Activated T-cell treated with anti-CD3 and anti-CD28 coated beads, Interleukin-2, amount 50 U/mL, for 48 hours (primary cell): ENCODE measurements at places on chromosomes 7 and 10.

GRCh38 chr10:130998642-130999041, 312.9 kb downstream of the TCERG1L start:
- no peak for DNase-seq

GRCh38 chr7:150902078-150903033, 50.0 kb downstream of the AOC1 start:
- DNase-seq: no peak

DNA sequence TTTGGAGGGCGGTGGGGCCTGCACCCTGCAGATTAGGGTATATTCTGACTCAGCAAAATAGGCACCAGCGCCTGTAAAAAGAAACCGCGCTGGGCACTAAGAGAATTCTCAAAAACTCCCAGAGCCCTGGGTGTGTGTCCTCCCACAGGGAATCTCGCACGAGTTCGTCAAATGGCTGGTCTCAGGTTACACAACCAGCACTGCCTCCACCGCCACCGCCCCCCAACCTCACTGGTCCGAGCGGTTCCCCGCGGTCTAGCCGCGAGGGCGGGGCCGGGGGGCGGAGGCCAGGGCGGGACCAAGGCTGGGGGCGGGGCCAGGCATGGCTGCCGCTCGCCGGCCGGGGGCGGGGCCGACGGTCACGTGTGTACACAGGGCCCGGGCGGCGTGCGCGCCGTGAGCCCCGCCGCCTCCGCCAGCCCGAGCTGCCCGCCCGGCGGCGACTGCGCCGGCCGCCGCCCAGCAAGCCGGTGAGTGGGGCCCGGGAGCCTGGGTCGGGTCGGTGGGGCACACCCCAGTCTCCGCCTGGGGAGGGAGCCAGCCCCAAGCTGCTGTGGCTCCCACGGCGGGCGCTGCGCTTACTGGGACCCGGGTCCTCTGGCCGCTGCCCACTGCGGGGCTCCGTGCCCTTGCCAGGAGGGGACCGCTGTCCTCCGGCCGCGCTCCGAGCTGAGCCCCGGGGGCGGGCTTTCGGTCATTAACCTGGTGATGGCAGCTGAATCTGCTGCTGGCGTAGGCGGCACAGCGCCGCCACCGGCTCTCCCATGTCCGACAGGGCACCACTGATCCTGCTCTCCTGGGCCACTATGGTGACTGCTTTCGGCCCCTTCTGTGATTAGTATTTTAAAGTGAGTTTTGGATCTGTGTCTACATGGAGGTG, at the start of gene GPR146:
Gene GPR146 (plus strand): TSS at position 358 of the 880 bp plus-strand sequence. CDS start 12,970 bp downstream, outside the sequence.
- peak; percentile 97 for DNase-seq

DNA sequence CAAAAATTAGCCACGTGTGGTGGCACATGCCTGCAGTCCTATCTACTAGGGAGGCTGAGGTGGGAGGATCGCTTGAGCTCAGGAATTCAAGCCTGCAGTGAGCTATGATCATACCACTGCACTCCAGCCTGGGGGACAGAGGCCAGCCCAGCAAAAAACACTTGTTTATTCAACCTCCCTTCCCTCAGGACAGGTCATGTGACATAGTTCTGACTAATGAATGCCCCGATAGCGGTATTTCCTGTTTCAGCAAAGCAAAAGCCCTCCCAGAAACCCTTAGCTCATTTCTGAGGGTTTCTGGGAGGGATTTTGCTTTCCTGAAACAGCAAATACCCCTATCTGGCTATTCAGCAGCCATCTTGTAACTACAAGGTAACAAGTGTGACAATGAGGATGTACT, 157.1 kb downstream of the GATA3 start:
- no peak for DNase-seq

DNA sequence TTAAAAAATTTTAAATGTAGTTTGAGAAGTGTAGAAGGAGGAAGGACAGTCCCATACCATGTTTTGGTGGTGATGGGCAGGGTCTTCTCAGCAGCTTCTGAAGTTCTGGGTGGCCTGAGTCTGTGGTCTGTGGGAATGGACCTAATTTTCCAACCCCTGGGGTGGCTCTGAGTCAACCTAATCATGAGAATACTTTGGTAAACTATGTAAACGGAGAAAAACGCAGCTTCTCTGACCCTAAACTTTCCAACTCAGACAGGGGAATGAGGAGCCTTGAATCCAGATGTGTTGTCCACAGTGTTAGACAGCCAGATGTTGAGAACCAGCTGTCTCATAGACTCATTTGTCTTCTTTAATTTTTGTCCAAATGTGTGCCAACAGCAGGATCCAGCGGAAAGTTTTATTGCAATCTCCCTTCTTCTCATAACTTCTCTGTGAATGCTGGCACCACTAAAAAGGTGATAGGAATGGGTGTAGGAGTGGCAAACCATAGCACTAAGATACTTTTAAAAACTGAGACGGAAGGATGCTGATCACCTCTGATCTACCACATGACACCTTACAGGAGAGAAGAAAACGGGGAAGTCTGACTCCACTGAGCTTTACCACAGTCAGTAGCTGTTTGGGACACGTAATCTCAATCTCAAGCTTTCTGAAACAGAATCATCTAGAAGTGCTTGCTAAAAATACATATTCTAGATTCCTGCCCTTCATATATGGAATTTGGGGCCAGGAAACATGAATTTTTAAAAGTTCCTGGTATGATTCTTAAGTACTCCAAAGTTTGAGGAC, 90.5 kb upstream of the PHYHIPL start:
- DNase-seq: no peak

DNA sequence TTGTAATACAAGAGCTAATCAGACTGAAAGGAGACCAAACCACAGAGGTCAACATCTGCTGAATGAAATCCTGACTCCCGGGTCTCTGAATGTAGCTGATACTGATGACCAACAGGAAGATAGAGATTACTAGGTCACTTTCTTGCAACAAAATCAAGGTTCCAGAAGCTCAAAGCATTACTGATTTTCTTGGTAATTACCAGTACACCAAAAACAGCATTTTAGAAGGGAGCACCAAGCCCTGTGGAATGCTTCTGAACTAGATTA, 177.7 kb downstream of the SLC25A13 start:
- no peak for DNase-seq

GRCh38 chr7:155852426-155853301, 40.4 kb upstream of the SHH start:
- DNase-seq: no peak

GRCh38 chr10:102775201-102775934, 31.6 kb downstream of the WBP1L start:
- no peak for DNase-seq

GRCh38 chr7:45944058-45944457, 23.0 kb upstream of the IGFBP3 start:
- DNase-seq: no peak

GRCh38 chr10:69858201-69858600, 56.5 kb downstream of the COL13A1 start:
- DNase-seq: no peak

GRCh38 chr10:68869623-68870022, 31.5 kb upstream of the DDX50 start:
- DNase-seq: no peak

DNA sequence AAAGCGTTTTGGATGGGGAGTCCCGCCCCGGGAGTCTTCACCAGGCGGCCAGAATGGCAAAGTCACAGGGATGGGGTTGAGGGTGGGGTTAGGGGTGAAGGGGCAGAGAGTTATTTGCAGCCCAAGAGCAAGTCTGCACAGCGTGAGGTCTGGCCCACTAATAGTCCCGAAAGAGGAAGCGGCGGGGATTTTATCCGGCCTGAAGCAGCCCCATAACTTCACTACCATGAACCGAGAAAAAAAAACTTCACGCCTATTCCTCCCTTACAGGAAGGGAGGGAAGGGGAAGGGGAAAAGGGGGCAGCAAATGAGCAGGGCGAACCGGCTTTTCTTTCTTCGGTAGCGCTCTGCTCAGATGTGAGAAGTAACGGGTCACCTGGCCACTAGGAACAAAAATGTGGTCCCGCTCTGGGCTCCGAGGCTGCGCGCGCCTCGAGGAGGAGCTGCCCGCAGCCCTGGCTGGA, 712 bp downstream of the ITPRIP start:
- DNase-seq: no peak

DNA sequence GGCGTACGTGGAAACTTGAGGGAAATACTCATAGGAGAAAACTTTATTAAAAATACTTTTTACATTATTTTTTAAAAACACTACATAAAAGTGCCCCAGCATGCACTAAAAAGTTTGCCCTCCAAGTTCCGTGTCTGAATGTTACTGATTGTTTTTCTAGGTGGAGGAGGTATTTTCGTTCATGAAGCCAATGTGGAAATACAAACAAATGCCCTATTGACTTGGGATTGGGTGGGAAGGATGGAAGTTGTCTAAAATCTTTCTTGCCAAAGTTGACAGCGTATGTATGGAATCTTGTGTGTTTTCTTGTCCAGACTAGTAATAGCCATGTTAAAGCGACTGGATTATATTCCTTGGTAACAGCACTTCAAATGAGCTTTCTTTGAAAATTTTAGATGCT, 1.2 kb downstream of the PROSER2 start:
- no peak for DNase-seq

DNA sequence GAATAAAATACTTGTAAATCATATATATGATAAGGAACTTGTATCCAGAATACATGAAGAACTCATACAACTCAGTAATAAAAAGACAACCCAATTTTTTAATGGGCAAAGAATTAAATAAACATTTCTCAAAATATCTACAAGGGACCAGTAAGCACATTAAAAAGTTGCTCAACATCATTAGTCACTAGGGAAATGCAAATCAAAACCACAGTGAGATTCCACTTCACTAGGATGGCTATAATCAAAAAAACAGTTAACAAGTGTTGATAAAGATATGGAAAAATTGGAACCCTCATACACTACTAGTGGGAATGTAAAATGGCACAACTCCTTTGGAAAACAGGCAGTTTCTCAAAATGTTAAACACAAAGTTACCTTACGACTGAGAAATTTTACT, 40.3 kb upstream of the YAE1 start:
- no peak for DNase-seq

DNA sequence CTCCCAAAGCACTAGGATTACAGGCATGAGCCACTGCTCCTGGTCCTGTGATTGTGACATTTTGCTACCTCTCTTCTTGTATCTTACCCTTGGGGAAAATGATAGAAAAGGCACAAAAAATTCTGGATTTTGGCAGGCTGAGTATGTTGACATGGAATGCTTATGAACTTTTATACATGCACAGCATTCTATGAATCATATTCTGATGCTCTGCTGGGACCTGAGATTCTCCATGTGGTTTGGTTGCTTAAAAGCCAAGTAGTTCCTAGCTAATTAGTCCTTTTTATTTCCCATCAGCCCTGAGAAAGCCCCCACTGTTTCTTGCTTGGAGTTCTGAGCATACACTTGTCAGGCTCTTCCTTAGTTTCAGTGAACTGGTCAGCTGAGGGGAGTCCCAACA, 8.3 kb upstream of the KAZALD1 start:
- DNase-seq: no peak

GRCh38 chr10:129524936-129525335, 57.9 kb downstream of the MGMT start:
- DNase-seq: no peak

GRCh38 chr10:86357676-86358075, 8.9 kb downstream of the GRID1 start:
- no peak for DNase-seq

GRCh38 chr10:124596116-124596785, 134.6 kb downstream of the LHPP start:
- DNase-seq: no peak

DNA sequence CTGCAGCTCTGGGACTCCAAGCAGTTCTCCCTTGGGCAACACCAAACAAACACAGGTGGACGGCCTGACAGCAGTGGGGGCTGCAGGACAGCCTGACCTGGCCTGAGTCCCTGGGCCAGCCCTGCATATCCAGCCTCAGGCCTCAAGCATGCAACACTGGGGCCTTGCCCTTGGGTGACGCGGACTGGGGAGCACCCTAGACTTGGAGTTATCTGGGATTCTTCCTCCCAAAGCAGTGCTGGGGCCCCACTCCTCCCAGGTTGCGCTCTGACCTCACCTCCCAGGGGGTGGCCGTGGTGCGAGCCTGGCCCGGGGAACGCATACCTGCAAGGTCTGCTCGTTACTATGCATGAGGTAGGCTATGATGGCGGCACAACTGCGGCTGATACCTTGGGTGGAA, 6.2 kb upstream of the TMEM120A start:
- no peak for DNase-seq

DNA sequence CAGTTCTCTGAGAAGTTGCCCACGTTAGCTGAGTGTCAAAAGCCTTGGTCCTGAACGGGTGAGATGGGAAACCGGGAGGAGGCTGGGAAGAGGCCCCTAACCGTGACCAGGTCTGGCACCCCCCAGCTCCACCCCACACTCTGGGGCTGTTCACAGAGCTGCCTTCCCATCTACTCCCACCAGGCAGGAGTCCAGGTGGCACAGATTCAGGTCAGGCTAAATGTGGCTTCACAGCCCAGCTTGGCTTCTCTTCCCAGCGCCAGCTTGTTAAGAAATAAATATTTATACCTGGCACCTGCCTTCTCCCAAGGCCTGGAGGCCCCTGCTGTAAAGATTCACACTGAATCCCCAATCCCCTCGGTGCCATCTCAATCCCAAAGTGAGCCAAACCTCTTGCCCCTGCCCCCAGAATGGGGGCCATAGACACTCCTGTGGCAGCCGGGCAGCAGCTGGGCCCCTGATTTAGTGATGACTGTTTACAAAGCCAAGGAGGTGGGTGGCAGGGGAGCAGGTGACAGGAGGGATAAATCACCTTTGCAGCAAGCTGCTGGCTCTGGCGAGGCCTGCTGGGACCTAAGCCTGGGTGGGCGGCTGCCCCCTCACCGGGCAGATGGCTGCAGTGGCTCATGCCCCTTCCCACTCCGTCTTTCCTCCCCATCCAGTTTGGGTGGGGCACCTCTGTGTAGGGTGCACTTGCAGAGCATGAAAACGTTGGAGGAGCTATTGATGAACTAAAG, 72.5 kb downstream of the GOLGA7B start:
- DNase-seq: no peak

DNA sequence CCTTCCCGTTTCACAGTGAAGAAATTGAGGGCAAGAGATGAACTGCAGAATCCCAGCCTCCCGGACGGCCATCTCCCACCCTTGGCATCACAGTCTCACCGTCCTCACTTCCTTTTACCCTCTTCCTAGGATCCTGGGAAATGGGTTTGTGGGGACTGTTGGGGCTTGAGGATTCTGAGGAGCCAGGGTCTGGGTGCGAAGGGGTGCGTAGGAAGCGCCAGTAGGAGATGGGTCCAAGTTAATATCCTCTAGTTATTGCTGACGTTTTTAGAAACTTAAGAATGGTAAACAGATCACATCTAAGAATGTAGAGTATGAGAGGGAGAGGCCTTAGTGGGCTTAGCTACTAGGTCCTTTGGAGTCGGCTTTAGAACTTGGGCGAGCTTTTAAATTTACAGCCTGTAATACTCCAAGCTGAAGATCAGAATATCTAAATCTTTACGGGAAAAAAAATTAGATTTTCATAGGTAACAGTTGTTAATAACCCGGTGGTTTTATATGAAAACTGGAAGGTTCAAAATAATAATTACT, 696 bp downstream of the MALSU1 start:
- DNase-seq: no peak

DNA sequence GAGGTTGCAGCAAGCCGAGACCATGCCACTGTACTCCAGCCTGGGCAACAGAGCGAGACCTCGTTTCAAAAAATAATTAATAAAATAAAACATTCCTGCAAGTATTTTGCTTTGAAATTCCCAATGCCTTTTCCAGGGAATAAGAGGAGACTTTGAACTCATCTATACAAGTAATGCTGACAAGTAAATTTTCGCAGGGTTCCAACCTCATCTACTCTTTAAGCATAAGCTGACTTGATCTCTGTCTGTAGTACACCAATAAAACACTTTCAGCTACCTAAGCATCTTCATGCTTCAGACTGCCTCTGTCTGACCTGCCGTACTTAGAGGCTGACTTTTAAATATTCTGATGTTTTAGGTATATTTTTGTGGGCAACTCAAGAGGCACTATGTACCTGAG, 13.7 kb upstream of the BEND7 start:
- no peak for DNase-seq

- DNase-seq: no peak
Observed at GRCh38 chr7:95608359-95609173, 12.2 kb upstream of the PDK4 start.
